ENCODE measurements at places on chromosomes 16 and 17.

GRCh38 chr17:17752821-17753321 is 71.6 kb downstream of the RAI1 start:
- no peak for DNase-seq

DNA sequence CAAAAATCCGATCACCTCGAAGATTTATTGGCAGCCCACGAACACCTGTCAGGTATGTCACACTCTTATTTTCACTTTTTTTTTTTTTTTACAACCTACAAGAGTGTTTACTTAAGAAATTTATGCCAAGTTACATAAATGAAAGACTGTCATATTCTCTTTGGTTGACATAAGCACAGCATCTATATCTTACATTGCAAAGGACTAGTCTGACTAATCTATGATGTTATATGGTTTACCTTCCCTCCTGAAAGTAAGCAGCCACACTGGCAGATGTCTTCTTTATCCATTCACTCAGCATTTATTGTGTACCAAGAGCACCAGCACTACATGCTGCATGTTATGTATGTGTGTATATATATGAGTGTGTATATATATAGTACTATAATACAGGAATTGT is 156.3 kb downstream of the CDRT15L2 start:
- no peak for DNase-seq

- DNase-seq = peak; percentile 64
These were observed 526 bp downstream of the CBFB start for GRCh38 chr16:67029254-67030096.

- DNase-seq = no peak
These were observed 42.3 kb downstream of the HNF1B start for GRCh38 chr17:37702598-37702997.

DNA sequence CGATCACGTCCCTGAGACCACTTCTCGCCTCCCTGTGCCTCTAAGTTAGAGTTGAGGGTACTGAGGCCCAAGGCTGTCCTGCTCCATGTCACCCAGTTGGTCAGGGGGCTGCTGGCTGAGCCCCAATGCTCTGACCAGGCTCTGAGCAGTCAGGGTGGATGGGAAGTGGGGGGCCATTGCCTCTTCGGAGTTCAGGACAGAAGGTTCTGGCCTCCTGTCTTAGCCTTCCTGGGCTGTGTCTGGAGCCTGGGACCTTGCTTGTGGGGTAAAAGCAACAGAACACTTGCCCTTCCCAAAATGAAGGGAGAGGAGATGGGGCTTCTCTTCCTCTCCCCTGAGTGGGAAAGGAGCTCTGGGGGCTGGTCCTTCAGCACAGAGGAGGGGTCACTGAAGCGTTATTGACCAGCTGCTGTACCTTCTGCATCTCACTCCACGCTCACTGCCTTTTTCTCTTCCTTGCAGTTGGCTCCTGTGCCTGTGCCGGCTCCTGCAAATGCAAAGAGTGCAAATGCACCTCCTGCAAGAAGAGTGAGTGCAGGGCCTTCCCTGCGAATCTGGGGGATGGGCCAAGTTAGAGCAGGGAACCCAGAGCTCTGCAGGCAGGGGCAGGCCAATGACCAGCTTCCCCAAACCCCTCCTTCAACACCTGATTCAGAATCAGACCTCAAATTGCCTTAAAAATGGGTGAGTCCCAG is 580 bp downstream of the MT1X start:
- no peak for DNase-seq

DNA sequence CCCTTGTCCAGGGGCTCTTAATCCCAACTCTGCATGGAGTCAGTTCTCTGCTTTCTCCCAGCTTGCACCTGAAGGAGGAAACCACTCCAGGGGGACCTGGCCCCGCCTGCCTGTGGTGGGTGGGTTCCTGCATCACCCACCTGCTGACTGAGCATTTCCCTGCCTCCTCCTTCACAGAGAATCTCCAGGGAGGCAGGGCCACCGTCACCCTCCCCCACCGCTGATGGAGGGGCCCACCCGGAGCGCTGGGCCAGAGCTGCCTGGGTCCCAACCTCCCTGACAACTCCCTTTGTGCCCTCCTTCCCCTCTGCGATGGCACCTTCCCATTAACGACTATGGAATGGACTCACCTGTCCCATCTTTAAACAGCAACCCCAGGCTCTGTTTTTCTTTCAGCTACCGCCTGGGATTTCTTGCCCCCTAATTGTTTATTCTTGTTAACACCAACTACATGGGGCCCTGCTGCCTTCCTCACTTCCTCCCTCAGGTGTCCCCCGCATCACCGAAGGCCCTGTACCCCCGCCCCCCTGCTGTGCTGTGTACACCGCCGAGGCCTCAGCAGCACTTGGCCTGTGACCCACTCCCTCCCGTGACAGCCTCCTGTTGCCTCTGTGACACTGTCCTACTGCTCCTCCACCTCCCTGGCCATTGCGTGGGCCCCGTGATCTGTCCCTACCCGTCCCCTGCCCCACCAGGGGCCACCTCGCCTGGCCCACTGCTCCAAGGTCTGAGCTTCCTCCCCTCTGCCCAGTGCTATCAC is 842 bp upstream of the TEDC2 start:
- no peak for DNase-seq

Measured in lung (tissue), 17 donors.